ENCODE measurements at places on chromosomes 7 and 10. TPM values are rescaled to one million over a fixed set of nuclear protein-coding genes. Genes with fewer than 3 reads are reported as not detected.

The CYP3A4 gene
- total RNA-seq = not detected

The EPHB4 gene
- total RNA-seq = 65.3 TPM

The CDC14C gene
- total RNA-seq = 0.09 TPM

The RSPH10B gene
- not detected for total RNA-seq

The SPDYE6 gene
- not detected for total RNA-seq

The ACBD7 gene
- 9.3 TPM for total RNA-seq

The PON3 gene
- not detected for total RNA-seq

DNA sequence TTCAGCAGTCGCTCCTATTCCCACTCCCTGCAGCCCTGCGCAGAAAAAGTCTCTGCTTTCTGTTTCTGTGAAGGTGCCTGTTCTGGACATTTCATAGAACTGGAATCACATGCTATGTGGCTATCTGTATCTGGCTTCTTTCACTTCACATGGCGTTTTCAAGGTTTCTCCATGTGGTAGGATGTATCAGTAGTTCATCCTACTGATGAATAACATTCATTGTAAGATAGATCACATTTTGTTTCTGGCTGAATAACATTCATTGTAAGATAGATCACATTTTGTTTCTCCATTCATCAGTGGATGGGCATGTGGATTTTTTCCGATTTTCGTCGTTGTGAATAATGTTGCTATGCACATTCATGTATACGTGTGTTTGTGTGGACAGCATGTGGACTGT, 44.5 kb downstream of the HSPA12A start:
- DNase-seq = no peak

DNA sequence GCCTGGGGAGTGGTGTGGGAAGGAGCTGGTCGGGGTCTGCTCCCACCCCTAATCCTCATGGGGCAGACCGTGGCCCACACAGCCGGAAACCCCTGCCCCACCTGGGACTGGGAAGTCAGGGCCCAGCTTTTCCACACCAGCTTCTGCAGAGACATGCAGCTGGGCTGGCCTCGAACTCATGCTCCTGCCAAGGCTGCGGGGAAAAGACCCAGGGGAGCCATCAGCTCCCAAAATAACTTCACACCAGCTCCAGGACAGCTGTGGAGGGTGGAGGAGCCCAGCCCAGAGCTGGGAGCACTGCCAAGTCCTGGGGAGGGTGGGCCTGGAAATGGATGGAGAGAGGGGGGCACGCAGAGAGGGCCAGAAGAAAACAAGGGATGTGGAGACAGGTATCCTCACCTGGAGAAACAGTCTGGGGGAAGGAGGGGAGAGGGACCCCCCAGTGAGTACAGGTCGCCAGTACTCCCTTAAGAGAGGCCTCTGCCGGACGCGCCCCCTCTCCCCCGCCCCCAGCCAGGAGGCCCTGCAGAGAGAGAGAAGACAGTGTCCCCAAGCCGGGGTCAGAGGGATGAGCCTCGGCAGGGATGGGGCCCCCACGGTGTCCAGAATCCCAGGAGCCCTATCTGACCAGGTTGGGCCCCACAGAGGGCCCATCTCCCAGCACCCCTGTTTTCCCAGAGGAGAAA, 11.5 kb upstream of the GRIFIN start:
- no peak for DNase-seq

- peak; percentile 25 for DNase-seq
Measured at GRCh38 chr7:15561835-15562234, at the start of gene AGMO. TSS of gene AGMO (minus strand) at chr7:15562015.

DNA sequence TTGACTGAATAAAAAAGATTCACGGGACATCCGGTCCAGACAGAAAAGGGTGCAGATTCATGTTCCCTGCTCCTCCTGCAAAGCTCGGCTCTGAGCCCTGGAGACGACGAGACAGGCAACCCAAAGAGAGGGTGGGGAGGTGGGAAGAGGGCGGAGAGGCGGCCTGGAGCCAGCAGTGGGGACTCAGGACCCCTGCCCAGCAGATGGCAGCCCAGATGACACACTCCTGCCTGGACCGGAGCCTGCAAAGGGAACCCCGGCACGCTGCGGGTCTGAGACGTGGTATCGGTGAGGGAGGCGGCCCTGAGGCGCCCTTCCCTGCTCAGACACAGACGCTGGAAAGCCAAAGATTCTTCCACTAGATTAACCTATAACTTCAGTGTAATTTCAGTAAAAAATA, 250.8 kb downstream of the ELFN1 start:
- no peak for DNase-seq

- DNase-seq = peak; percentile 27
Measured at GRCh38 chr10:17453373-17454091, 863 bp downstream of the ST8SIA6 start.

DNA sequence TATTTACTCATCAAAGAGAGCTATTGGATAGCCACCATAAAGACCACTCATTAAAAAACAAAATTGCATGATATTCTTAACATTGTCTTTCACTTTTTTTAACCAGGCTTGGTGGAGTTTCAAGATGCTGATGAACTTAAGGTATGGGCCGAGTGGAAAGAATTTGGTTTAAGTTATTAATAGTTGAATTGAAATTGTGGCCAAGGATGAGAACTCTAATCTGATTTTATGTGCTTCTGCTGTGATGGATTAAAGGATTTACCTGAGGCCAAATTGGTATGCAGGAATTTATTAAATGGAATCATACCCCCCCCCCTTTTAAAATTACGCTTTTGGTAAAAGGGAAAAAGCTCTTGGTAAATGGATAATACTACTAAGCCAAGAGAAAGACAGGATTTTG, 33.8 kb upstream of the TOMM7 start:
- no peak for DNase-seq

- DNase-seq = no peak
Measured at GRCh38 chr7:108327353-108327752, 128.9 kb downstream of the NRCAM start.

DNA sequence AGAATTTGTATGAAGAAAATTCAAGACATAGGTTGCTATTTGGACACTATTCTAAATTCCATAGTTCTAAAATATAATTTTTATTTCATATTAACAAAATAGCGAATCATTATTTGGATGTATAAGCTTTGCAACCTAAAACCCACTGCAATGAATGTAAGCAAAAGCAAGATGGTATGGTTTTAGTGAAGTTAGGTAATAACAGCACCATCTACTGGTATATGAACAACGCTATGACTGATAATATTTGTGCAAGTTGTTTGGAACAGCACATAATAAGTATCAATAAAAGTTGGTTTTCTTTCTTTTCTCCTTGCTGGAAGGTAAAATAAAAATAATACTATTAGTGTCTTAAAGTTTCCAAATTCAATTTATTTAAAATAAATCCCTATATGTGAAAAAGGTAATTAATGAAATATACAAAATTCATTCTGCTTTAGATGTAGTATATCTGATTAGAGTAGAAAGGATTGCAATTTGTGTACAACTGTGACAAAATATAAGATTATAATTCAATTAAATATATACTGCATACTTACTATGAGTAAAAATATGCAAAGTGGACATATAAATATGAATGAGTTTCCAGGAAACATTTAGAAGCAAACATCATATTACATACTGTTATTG, 79.0 kb upstream of the LSM8 start:
- DNase-seq = peak; percentile 29

- DNase-seq = no peak
Measured at GRCh38 chr10:77614778-77615625, 22.6 kb downstream of the KCNMA1 start.

DNA sequence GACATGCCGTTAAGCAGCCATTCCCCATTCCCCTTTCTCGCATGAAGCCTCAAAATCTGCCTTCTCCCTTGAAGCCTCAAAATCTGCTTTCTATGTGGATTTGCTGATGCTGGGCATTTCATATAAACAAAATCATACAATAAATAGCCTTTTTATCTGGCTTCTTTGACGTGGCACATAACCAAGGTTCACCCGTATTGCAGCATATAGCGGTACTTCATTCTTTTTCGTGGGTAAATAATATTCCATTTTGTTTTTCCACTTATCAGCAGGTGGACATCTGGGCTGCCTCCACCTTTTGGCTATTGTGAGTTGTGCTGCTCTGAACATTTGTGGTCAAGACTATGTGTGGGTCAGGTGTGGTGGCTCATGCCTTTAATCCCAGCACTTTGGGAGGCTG, 57.0 kb downstream of the BRI3 start:
- no peak for DNase-seq

DNA sequence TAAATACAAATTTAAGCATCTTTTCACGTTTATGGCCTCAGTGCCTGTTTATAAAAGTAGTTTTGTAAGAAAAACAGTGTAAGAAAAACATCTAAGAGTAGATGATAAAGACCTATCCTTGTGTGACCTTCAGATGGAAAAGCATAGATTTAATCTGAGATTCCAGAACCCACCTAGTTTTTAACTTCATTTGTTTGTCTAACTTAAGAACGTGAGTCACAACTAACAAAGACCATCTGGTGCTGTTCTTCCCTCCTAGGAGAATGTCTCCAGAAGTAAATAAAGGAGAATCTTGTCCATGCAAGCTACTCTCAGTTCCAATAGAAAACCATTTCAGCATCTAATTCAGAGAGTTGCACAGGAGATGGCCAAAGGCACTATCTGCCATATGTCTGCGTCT, 265.4 kb upstream of the C7orf33 start:
- DNase-seq = no peak

GRCh38 chr10:132713421-132714095, 72.4 kb downstream of the NKX6-2 start:
- DNase-seq = no peak

GRCh38 chr10:92778091-92778490, 70.2 kb upstream of the EXOC6 start:
- no peak for DNase-seq

DNA sequence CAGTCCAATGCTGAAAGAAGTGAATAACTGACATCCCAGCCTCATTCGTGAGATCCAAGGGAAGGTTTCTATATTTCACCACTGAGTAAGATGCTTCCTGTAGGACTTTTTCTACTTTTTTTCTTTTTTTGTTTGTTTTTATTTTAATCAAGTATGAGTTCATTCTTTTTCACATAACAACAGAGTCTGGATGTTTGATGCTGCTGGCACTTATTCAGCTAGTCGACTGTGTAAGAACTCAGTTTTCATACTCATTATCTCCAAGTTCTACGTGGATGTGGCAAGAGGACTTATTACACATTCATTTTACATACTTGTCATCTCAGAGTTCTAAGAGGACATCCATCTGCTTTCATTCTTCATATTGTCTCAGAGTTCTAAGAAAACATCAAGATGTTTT, 86.9 kb downstream of the CPXM2 start:
- DNase-seq = no peak

GRCh38 chr7:134792968-134793367, 13.5 kb downstream of the CALD1 start:
- peak; percentile 55 for DNase-seq
